ENCODE measurements at places on chromosomes 5 and 9. TPM values are rescaled to one million over a fixed set of nuclear protein-coding genes. Genes with fewer than 3 reads are reported as not detected.

- DNase-seq, result no peak
These were observed 20.7 kb downstream of the UBAP2 start for GRCh38 chr9:34027845-34028574.

DNA sequence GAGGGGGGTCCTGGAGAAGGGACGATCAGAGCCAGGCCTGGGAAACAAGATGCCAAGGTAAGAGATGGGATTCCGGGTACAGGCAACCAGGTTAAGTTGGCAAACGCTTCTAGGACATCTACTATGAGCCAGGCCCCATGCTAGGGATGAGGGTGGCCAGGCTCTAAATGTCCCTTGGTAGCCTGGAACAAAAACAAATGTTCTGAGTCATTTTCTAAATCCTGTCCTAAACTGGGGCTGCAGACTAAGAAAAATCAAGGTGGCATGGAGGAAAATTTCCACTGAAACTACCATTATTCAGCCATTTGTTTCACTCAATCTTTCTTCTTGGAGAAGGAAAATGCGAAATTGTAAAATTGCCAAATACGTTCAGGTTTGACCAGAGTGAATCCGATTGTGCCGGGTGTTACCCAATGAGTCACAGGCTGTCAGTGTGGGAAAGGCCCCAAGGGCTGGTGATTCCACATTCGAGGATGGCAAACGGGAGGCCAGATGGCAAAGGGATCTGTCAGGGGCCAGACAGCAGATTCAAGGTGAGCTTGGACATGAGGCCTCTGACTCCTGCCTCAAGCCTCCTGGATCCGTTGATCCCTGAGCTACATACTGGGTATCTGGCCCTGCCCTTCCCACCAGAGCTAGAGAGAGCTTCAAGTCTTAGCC, 57.6 kb downstream of the PAX5 start:
- no peak for DNase-seq

DNA sequence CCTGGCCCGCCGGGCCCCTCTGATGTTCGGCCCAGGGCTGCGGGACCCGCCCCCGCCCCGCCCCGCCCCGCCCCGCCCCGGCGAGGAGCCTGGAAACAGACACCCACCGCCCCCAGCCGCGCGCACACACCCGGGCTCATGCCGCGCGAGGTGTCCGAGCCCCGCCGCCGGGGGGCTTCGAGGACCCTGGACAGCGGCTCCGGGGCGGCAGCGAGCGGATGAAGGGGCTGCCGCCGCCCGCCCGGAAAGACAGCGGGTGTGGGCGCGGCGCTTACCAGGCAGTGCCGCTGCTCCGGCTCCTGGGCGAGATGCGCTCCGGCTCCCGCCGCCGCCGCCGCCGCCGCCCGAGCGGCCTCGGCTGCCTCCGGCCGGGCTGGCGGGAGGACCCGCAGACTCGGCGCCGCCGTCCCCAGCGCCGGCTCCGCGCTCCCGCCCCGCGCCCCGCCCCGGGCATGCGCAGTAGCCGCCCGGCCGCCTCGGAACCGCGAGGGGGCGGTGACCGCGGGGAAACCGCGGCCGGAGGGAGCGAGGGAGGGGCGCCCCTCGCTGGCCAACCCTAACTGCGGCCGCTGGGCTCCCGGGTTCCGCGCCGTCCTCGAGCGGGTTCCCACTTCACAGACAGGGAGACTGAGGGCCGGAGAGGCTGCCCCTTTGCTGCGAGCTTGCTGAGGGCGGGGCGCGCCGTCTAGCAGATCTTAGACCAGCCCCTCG, at the start of gene GPRIN1:
TSS of gene GPRIN1 (minus strand) at position 433 of the 711 bp plus-strand sequence. CDS start 10,322 bp downstream, outside the sequence.
- DNase-seq, result no peak

ARL14EPL gene
- not detected for total RNA-seq

DNA sequence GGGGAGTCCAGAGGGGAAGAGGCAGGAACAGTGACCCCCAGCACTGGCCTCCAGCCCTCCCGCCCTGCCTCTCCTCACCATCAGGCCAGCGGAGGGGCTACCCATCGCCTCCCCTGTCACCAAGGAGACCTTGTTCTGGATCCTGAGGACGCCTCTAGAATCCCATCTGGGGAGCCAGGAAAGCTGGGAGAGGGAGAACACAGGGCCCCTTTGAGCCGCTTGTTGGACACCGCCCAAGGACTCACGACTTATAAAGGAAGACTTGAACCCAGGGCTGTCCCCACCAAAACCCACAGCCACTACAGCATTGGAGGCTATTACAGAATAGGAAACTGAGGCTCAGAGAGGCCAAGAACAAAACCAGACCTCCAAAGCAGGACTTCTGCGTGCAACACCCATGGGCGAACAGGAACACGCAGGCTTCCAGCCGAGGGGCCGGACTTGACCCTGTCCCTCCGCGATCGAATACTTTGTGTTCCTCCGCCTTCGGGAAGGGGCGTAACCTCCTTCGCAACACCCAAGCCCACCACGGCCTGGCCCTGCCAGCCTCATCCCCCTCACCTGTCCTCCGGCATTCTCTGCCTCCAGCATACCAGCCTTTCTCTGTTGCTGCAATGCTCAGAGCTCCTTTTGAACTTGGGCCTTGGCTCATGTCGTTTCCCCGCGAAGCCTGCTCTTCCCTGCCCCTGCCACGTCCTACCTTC, 54.2 kb downstream of the C9orf50 start:
- no peak for DNase-seq

GRCh38 chr5:82924226-82925060, 152.8 kb downstream of the TMEM167A start:
- no peak for DNase-seq

WDR36 gene
- 10.5 TPM for total RNA-seq

DNA sequence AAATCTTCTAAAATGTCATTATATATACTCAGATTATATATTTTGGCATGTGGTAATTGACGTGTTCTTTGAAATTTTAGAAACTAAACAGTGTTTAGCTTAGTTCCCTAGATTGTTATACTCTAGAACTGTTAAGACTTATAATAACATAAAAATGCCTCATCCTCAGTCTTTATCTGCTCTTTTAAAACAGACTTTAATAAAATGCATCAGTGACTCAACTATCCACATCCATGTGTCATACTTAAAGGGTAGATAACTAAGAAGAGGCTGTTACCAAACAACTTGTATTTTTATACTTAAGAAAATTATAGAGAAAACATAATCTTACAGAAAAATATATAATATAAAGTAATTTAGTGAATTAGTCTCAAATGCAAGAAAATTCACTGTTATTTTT, 15.2 kb downstream of the NFIL3 start:
- DNase-seq, result no peak

FOXD1 gene
- not detected for total RNA-seq

All from right atrium auricular region (tissue), 2 donors.